Vagina (tissue), 2 donors: ENCODE measurements at places on chromosomes 4 and X.

GRCh38 chrX:24190500-24191156, 41.1 kb downstream of the ZFX start:
- no peak for DNase-seq

DNA sequence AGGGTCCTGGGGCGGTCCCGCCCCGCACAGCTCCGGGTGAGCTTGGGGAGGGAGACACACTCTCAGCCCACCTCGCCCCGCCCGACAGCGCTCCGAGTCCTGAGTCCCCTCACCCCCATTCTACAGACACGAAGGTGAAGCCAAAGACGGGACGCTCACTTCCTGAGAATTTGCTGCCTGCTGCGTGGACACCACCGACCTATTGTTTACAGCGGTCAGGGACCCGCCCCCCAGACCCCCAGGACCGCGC, 796 bp upstream of the ZNF141 start:
- no peak for DNase-seq

DNA sequence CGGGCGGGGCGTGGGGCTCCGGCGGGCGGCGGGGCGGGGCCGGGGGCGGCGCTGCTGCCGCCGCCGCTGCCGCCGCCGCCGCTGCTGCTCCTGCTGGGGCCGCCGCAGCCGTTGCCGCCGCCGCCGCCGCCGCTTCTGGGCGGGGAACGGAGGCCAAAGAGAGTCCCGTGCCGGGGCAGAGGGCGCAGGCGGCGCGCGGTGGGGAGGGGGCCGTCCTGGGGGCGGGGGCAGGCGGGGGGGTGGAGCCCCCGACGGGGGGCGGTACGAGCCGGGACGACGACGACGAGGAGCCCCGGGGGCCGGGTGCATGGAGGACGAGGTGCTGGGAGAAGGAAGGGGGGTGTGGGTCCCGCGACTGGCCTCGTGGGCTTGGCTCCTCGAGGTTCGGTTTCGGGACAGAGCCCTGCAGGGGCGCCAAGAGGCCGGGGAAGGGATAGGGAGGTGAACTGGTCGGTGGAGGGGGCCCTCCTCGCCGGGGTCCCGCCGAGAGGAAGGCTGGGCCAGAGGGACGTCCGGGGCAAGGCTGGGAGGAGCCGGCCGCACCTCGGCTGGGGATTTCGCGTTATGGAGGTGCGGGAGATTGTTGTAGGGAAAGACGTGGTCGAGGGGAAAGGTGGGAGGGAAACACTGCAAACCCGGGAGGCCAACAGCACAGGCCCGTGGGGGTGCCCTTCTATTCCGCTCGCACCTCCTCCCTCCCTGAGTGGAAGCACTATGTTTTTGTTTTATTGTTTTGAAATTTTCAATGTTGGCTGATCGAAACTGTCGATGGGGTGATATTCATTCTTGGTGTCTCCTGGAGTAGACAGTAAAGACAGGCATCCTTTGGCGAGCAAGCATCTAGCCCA, 1.9 kb downstream of the BCORL1 start:
- no peak for DNase-seq

GRCh38 chr4:25800245-25800644, 62.5 kb downstream of the SEL1L3 start:
- DNase-seq, result no peak

- no peak for DNase-seq
Observed at GRCh38 chrX:139559383-139560042, 29.0 kb downstream of the F9 start.

GRCh38 chrX:104335756-104336155, 81.0 kb upstream of the ESX1 start:
- no peak for DNase-seq

GRCh38 chrX:431056-431455, 44.3 kb upstream of the PPP2R3B start:
- DNase-seq, result no peak

- DNase-seq, result no peak
Observed at GRCh38 chr4:101019941-101020401, 327.4 kb downstream of the PPP3CA start.
